H1 (cell line): ENCODE measurements at places on chromosomes 1 and 21.

GRCh38 chr1:34500451-34500850, 254.4 kb upstream of the GJB5 start:
- DNase-seq: peak; percentile 78

GRCh38 chr1:30764939-30765555, 7.5 kb upstream of the LAPTM5 start:
- DNase-seq: no peak

DNA sequence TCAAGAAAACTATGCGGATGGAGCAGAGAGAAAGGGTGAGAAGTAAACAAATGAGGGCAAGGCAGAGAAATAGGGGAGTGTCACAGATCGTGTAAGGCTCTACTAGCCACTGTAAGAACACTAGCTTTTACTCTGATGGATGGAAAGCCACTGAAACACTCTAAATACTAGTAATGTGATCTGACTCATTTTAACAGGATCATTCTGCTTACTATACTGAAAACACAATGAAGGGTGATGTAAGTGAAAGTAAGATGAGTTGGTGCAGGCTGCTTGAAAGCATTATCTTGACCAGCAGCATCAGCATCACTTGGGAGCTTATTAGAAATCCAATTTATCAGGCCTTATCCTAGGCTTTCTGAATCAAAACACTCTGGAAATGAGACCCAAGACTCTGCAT, 32.7 kb downstream of the TUT4 start:
- no peak for DNase-seq

DNA sequence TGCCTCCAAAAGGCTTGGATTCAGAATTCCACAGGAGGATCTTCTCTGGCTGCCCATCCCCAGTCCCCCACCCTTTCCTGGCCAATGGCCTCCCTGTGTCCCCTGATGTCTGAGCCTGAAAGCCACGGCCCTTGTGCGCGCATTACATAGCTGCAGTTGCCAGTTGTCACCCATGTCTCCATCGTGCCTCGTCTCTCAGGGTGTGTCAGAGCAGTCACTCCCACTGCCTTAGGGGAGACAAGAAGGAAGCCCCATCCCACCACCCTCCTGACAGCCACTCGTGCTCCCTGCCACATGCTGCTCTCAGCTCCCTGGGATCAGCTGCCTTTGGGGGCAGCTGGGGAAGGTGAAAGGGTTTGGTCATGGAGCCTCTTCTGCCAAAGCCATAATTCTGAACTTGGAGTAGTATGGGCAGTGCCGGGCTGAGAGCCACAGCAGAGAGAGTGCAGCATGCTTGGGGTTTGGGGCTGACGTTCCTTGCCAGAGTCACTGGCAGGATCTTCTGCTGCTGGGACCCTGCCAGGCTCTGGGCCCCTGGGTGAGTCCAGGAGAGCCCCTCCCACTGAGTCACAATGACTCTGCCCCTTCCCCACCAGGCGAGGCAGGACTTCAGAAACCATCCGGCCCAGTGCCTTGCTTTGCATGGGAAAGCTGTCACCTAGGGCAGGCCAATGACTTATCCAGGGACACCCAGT, 285.9 kb upstream of the VAMP3 start:
- DNase-seq: no peak

DNA sequence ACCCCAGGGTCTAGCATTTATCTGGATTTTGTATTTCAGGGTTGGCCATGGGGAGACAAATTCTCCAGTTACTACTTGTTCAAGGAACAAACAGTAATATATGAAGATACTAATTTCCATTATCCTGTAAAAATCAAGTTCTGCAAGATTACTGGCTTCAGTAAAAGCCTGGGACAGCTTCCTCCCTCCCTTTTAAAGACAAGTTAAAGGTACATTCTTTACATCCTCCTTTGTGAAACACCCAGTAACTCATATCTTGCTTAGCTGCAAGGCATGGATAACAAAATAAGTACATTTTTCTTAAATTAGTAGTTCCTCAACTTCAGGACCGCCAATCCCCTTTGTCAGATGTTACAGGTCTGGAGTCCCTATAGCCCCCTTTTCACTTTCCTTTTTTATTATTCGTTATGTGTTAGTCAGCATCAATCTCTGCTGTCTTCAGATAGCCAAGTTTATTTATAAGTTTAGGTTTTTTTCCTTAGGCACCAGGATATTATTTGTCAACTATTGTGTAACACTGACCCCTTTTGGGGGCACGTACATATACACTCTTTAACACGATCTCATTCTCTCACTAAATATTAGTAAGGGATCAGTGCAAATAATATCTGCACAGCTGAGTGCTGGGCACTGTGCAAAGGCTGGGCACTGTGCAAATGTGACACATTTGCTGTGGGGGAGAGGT, 9.8 kb downstream of the ERRFI1 start:
- DNase-seq: no peak

DNA sequence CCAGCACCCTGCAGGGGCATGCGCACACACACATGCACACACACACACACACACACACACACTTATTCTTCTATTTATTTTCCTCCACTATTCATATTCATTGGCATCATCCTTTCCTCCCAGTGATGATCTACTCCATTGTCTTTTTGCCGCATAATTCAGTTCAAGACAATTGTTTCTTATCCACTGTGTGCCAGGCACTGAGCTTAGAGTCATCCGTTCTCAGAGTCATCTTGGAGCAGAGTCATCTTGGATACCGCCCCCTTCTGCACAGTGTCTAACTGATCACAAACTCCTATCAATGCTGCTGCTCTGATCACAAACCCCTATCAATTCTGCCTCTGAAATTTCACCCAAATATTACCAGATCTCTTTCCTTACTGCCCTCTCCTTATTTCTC, 102.8 kb upstream of the PROX1 start:
- no peak for DNase-seq

GRCh38 chr1:245397771-245398170, 243.0 kb downstream of the KIF26B start:
- DNase-seq: no peak

DNA sequence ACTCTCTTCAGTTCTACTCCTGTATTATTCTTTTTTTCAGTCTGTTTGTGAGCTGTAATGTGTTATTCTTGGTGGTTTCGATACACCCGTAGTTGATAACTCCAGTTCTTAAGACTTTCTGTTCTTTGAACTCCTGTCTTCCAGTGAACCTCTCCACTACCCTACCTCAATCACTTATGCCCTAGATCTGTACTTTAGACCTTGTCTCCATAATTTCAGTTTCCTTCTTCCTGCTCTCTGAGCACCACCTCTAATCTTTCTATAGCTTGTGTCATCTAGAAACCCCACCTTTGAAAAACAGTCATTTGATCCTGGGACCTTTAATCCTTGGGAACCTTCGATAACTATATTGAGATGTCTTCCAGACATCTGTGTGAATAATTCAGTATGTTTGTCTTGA, 159.3 kb downstream of the PIK3R3 start:
- DNase-seq: no peak

DNA sequence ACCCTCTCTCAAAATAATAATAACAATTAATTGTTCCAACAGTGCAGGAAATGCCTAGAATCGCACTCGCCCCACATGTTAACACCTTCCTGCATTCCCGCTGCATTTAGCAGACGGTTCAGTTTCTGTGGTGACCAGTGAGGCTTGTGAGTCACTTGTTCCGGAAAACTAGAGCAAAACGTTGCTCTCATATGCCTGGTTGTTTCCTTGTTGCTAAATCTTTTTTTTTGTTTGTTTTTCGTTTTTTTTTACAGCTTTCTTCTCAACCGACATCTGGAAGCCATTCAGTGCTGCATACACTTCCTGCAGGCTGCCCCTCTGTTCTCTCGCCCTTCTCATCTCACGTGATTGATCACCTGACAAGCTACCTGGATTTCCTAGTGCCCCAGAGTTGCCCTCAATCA, 56.9 kb upstream of the TMPRSS2 start:
- no peak for DNase-seq
